ENCODE measurements at places on chromosomes 16 and 17.

DNA sequence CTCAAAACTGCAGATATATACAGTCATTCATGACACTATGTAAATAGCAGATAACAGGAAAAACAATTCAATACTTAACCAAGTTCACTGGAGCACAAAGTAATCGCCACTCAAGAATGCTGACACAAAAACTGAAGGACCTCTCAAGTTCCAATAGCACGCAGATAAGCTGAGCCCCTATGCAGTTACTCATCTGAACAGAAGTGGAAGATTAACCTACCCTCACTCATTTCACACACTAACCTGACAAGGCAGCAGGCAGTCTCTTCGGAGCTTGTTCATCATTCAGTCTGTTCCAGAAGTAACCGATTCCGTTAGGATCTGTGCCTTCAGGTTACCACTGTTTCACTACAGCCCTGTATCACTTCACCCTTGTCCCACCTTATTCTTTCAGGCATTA is 6.0 kb downstream of the HELZ start:
- no peak for DNase-seq

DNA sequence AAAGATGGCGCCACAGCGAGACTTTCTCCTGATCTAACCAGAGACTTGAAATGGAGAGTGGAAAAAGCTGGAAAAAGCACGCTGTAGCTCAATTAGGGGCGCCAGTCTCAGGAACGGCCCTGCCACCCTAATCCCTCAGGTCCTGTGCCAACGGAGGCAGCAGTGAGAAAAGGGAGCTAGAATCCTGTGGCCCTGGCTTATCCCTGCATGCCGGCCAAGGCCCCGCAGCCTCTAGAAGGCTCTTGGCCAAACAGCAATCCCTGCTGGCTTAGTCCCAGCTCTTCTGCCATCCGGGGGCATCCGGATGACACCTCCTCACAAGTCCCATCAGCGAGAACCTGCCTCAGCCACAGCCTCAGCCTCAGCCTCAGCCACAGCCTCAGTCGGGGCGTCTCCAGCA is 69.8 kb downstream of the MRM3 start:
- DNase-seq = no peak

- DNase-seq = peak; percentile 79
Measured at GRCh38 chr16:68190736-68191510, 45.0 kb downstream of the ESRP2 start.

- no peak for DNase-seq
Measured at GRCh38 chr17:45090711-45091110, 29.6 kb downstream of the NMT1 start.

GRCh38 chr16:66605177-66605978 is 874 bp downstream of the CMTM3 start:
- DNase-seq = peak; percentile 61

GRCh38 chr17:64005734-64006167 is 7.6 kb downstream of the PRR29 start:
- no peak for DNase-seq

DNA sequence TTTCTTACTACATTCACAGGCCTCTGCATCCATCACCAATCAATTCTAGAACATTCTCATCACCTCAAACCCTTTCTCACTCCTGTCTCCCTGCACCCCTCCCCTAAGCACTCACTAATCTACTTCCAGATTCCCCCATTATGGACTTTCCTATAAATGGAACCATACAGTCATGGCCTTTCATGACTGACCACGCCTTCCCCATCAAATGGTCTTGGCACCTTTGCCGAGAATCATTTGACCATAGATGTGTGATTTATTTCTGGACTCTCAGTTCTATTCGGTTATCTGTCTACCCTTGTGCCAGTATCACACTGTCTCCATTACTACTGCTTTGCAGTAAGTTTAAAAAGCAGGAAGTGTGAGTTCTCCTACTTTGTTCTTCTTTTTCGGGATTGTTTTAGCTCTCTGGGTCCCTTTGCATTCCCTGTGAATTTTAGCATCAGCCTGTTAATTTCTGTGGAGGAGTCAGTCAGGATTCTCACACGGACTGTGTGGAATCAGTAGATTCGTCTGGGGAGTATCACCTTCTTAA is 27.5 kb downstream of the GTF3C1 start:
- no peak for DNase-seq

DNA sequence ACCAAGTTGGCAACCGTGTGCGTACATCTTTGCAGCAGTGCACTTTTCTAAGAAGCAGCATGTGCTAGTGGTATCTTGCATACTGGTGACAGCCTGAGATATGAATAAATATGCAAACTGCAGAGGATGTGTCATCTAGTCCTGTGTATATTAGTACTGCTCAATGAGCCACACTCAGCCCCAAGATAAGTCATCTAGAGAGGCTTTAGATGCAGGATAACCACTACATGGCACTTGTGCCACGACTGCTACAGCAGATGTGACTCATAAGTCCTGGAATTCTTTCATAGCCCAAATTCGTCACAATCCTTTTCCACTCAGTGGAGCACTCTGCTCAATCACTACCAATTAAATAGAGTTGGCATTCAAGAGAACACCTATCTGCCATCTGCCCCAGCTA is 171.5 kb downstream of the AXIN2 start:
- no peak for DNase-seq

GRCh38 chr17:64783031-64783461 is 120.9 kb upstream of the SMURF2 start:
- DNase-seq = peak; percentile 89

GRCh38 chr16:67979955-67980678 is at the start of gene DPEP3:
TSS of gene DPEP3 (minus strand) at chr16:67980499. CDS start at chr16:67980380, 119 bp downstream.
- peak; percentile 11 for DNase-seq

DNA sequence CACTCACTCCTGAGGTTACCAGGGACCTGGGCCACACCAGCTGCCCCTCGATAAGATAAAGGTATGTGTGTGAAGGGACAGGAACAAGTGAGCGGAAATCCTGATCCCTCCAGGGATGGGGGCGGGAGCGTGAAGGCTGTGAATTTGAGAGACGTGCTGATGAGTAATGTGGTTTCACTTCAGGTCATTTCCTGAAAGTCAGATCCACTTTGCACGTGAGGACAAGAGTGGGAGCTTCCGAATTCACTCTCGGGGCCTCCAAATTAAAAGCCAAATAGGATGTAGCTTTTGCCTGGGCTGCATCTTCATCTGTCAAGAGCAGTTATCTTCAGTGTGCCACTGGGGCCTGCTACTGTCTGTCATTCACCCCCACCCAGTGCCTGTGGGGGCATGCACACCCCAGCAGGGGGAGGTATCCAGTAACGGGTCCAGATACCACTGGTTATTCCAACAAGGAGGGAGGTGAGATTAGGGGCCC is 87.4 kb upstream of the LHX1 start:
- DNase-seq = peak; percentile 18
